ENCODE measurements at places on chromosomes 2 and 18.
A peak's percentile ranks its signal among the peaks of the same experiment; 100 is the strongest.

- DNase-seq, result no peak
Measured at GRCh38 chr2:143140864-143141661, 11.8 kb downstream of the ARHGAP15 start.

GRCh38 chr2:202339071-202339870 lies 36.9 kb upstream of the BMPR2 start:
- no peak for DNase-seq

GRCh38 chr2:85110991-85111560 lies 22.1 kb upstream of the TCF7L1 start:
- no peak for DNase-seq

DNA sequence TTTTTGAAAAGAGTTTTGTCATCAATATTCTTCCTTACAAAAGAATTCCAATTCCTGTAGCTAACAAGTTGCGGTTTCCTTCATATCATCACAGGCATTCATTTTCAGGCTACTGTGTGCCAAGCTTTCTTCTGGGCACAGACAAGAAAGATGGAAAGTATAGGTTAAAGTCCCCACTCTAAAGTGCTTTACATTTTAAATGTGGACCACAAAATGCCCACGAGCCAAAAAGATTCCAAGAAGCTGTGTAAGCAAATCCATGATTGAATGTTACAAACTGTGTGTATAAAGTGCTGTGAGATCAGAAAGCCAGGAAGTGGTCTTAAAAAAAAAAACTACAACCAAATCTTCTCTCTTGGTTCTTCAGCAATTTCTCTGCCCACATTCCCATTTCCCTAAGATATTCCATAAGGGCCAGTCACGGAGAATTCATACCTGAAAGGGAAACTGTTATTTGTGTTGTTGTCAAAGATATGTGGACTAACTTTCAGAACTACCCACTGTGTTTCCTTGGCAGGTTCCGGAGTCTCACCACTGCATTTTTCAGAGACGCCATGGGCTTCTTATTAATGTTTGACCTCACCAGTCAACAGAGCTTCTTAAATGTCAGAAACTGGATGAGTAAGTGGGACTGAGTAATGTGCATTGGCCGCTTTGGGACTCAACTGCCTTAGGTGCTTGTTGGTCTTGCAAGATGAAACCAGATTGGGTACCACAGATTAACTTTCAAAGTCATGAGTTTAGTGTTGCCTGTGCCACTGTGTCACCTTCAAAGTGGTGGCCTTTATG lies 55.7 kb downstream of the RAB27B start:
- no peak for DNase-seq

GRCh38 chr2:56590611-56591010 lies 406.8 kb downstream of the CCDC85A start:
- no peak for DNase-seq

- DNase-seq, result no peak
Measured at GRCh38 chr2:26100384-26100783, 66.5 kb downstream of the RAB10 start.

DNA sequence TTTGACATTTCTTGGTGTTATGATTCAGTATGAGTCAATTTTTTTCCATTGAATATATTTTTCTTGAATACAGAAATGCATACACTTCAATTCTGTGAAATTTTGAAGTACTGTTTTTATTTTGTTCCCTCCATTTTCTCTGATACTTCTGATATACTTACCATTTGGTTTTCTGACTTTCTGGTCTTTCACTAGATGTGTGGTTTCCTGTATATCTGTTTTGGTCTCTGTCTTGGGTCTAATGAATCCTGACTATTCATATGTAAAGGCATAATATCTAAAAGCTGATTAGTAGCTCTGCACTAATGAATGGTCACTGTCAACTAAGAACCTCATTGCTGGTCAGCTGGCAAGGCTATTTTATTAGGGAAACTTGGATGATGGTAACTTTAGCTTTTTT lies 345.6 kb downstream of the GRB14 start:
- DNase-seq, result no peak

GRCh38 chr2:23751747-23752265 lies 175.1 kb downstream of the ATAD2B start:
- DNase-seq, result no peak

- no peak for DNase-seq
Measured at GRCh38 chr2:43948370-43948769, 47.4 kb downstream of the LRPPRC start.

DNA sequence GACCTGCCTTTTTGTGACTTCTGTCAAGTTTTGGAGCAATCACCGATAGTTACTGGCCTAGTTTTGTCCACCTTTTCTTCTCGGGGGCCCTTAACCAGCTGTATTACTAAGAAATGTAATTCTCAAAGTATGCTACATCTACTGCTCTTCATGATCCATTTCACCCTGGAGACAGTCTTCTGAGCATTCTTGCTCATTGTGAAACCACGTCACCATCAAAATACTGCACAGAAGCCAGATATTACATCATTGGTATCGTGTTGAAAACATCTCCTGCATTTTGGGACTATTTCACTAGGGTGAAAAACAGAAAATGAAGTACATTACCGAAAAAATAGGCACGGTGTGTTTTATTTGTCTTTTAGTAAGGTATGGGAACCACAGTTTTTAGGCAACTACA lies 11.7 kb downstream of the LYPD6B start:
- no peak for DNase-seq

DNA sequence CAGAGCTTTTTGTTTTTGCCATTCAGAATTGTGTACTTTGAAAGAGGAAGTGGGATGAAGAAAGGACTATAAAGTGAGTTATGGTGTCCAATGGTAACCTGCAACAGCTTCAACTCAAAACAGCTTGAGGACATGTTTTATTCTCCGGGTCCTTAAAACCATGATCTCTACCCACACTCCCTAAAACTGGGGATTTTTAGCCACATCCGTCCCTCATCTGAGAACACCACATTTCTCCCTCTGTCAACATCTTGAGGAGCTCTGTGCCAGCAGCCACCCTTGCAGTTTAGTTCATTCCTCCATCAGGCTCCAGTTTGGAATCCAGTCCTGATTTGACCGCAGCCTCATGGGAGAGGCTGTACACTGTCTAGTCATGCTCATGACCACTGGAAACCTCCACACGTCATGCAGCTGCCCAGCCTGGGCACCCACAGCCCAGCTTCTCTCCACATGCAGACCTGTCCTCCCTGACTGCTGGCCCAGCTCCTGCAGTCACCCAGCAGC lies 62.6 kb downstream of the C18orf63 start:
- DNase-seq, result no peak

DNA sequence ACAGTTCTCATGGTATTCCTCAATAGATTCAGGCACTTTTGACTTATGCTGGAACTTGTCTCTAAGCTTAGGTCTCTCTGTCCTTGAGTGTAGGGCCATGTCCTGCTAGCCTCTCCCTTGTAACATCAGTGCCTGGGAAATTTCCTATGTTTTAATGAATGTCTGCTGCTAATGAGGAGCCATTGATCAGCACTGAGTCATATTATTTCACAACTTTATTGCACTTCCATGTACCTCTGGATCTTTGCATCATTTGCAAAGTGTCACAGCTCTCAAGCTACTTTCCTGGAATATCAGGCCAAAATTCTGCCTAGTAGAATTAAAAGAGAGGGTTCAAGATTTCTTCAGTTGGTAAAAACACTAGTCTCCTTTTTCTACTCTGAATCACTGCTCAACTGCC lies 102.5 kb downstream of the GAREM1 start:
- no peak for DNase-seq

- no peak for DNase-seq
Measured at GRCh38 chr2:118179445-118179844, 91.2 kb downstream of the INSIG2 start.

DNA sequence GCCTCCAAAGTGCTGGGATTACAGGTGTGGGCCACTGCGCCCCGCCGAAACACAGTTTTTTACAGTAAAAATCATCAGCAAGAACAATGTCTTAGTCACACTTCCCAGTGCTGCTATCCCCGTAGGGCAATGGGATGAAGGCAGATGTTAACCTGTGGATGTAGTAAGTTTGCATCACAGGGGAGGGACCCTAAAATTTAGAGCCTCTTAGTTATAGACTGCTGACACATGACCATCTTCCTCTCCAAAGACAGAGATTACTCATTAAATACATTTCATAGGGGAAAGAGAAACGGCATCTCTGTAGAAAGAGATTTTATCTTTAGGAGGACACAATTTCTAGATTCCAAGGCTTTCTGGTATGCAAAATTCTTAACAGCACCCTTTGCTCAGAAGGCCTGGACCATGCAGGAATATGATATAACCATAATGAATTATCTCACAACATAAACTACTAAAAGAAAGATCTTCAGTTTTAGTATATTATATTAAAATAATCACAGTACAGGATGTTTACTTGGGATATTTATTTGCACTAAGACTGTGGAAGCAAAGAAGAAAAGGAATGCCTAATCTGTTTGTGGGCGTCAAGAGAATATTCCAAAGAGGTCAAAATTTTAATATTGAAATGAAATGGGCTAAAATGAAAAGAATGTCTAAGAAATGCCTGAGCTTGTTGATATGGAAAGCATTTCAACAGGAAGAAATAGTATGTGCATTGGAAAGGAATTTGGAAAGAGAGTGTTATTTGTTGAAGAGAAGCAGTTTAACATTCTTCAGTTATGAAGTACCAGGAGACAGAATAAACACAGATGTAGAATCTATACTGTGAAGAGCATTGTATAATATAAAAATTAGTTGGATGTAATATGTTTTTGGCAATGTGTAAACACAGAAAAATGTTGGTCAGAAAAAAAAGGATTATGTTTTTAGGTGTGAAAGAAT lies 1228.3 kb upstream of the CHAC2 start:
- no peak for DNase-seq

- no peak for DNase-seq
Measured at GRCh38 chr2:232779934-232780333, 3.6 kb upstream of the KCNJ13 start.

GRCh38 chr2:1546023-1546591 lies 132.8 kb downstream of the TPO start:
- DNase-seq, result peak; percentile 75

- no peak for DNase-seq
Measured at GRCh38 chr2:229530434-229530833, 183.9 kb downstream of the DNER start.

DNA sequence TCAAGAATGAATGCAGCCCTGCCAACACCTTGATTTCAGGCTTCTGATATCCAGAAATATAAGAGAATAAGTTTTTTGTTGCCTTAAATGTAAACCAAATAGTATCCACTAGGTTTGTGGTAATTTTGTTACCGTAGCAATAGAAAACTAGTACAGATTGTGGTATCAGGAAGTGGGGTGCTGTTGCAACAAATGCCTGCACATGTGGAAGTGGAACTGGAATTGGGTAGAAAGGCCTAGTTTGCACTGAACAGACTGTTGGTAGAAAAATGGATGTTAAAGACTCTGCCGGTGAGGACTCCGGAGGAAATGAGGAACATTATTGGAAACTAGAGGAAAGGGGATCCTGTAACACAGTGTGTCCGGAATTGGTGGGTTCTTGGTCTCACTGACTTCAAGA lies 145.8 kb upstream of the MGAT5 start:
- no peak for DNase-seq

GRCh38 chr18:56747032-56747658 lies 96.0 kb downstream of the WDR7 start:
- no peak for DNase-seq

GRCh38 chr2:230156782-230157699 lies 62.7 kb downstream of the SP110 start:
- no peak for DNase-seq

DNA sequence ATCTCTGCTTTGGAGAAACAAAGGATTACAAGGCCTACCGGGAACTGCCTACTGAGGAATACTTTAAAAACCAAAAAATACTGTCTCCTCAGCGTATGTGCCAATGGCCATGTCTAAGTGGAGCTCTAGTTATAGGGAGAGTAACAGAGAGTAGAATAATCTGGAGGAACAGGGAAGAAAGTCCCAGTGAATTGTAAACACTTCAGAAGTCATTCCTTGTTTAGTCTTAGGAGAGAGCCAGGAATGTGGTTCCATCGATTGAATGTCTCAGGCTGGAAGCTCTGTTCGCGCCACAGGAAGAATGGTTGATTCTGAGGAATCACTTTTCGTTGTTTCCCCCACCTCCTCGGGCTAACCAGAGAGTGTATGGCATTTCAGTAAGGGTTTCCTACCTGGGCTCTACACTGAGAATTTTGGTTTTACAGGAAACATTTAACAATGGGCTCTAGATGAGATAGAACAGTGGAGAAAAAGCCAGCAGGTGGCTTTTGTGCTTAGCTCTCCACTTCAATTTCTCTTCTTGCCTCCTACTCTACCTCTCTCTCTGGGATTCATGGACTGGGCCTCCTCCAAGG lies 88.7 kb downstream of the ACVR1 start:
- DNase-seq, result no peak

GRCh38 chr2:199870581-199870980 lies 19.6 kb upstream of the FTCDNL1 start:
- no peak for DNase-seq

DNA sequence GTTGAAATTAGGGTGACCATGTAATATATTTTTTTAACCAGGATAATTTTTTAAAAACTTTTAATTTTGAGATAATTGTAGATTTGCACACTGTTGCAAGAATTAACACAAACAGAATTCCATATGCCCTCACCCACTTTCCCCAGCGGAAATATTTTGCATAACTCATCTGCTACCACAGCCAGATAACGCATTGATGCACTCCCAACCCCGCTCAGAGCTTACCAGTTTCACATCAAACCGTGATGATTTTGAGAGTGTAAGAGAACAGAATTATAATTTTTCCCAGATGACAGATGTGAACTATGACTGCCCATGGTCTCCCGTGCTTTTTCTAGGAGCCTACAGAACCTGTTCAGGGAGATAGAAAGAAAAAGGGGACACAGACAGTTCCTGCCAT lies 35.2 kb upstream of the LDLRAD4 start:
- DNase-seq, result no peak

GRCh38 chr2:96324721-96325040 lies 436 bp upstream of the ITPRIPL1 start:
- DNase-seq, result no peak

DNA sequence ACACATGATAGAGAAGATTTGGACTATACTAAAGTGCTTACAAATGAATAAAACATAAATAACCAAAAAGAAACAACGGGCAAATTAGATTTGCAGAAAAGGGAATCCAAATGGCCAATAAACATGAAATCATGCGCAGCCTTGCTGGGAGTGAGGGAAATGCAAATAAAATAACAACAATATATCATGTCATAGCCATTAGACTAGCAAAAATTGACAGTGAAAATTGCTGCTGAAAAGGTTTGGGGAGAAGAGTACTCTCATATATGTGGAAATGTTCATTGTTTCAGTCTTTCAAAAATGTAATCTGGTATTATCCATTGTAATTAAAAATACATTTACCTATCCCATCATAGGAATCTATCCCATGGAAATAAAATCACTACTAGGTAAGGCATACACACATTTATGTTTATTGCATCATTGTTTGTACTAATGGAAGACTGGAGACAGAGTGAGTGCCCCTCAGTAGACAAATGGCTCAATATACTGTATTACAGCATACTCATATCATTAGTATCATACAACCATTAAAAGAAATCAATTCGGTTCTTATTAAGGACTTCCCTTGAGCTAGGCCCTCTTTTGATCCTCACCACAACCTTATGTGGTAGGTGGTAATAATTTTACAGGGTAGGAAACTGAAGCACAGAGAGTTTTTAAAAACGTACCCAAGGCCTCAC lies 94.1 kb upstream of the MSTN start:
- no peak for DNase-seq

All from NCI-H2171 (cell line).